ENCODE measurements at places on chromosomes 12 and 14.

GRCh38 chr14:55864890-55865655 is 253.1 kb upstream of the PELI2 start:
- peak; percentile 73 for DNase-seq

- no peak for DNase-seq
Observed at GRCh38 chr12:24054416-24054815, 104.9 kb upstream of the SOX5 start.

- no peak for DNase-seq
Observed at GRCh38 chr14:41607304-41607775, 664 bp downstream of the LRFN5 start.

DNA sequence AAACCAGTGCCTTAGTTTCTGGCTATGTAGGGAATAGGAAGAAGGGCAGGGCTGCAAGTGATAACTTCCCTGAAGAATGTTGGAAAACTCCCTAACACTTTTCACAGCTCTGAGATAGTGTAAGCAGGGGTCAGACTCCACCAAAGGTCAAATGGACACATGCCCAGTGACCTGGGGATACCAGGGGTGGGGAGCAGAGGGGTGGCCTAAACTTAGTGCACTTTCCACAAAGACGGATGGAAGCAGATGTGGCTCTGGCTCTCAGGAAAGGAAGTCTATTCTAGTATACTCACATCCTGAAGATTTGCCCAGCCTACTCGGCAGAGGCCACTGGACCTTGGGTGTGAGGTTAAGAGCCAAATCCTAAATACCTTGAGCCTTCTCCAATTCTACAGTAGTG is 285.8 kb downstream of the NUAK1 start:
- no peak for DNase-seq

- no peak for DNase-seq
Observed at GRCh38 chr12:96327346-96327745, 72.9 kb downstream of the CDK17 start.

DNA sequence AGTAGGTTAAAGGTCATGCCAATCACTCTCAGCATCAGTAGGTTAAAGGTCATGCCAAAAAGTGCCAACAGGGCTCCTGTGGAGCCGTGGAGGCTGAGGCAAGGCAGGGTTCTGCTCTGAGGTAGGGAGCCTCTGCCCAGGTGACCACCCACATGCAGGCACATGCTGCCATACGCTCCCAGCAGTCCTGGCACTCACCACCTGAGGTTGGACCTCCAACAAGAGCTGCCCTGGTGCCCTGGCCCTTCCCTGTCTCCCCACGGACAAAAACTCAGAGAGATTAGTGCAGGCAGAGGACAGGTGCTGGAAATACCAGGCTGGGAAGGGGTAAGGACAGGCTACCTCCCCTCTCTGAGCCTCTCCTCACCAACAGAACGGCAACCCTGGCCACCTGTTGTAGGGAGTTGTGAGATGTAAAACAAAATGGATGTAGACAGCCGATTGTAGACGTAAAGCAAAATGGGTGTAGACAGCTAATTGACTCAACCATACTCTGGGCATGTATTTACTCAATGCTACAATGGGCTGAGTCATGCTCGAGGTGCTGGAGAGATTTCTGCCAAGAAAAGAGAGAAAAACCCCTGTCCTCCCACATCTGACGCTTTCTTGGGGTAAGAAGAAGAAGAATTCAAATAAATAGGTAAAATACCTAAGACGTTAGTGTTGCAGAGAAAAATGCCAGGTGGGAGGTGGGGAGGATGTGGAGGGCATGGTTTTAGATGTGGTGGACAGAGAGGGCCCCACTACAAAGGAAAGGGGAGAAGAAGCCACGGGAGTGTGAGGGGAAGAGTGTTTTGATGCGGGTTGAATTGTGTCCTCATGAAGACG is 32.4 kb downstream of the LTBP2 start:
- DNase-seq: no peak

GRCh38 chr12:98224584-98225221 is 290.7 kb upstream of the TMPO start:
- no peak for DNase-seq

- DNase-seq: no peak
Observed at GRCh38 chr12:75157385-75157784, 52.3 kb downstream of the KCNC2 start.

DNA sequence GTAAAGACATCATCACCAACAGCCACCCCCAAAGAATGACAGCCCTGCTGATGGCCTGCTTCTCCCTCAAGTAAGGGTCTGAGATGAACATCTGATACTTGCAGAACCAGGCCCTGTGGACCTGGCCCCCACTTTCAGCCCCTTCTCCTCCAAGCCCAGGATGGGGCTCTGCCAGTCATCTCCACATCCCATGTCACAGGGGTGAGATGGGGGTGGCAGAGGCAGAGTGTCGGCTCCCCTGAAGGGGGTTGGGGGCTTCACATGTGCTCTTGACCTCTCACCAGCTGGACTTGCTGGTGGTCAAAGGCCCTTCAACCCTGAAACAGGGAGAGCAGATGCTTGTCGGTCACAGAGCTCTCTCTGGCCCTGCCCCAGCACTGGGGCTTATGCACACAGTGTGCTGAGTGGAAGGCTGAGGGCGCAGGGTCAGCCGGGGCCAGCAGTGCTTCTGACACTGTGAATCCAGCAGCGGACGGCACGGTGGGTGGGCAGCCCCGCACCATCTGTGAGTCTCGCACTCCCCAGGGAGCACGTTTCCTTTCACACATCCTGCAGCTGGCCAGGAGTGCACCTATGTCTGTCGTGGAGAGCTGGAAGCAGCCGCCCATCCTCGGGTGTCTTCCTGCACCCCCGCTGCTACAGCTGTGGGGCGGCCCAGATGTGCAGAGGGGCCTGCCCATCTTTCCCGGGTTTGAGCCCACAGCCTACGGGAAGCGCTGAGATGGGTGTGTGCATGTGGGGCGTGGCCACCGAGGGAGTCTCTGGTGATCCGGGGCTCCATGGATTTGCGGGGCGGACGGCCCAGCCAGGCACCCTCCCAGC is 94.3 kb downstream of the ADGRD1 start:
- no peak for DNase-seq

DNA sequence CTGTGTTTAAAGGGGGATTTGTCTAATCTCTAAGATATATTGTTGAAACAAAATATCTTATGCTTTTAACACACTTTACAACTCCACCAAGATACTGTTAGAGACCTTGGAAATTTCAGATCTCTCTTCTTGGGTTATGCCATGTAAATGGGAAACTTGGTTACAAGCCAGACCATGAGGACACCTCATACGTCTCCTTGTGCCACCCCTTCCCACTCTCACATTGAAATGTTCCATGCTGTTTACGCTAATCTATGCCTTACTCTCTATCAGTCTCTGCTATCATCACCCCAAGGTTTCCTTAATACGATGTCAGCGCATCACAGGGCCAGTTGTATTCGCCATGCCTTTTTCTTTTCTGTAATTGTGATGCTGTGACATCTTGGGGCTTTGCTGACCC is 13.4 kb upstream of the DEGS2 start:
- DNase-seq: no peak

GRCh38 chr12:9636150-9636850 is 28.6 kb upstream of the KLRB1 start:
- DNase-seq: no peak

DNA sequence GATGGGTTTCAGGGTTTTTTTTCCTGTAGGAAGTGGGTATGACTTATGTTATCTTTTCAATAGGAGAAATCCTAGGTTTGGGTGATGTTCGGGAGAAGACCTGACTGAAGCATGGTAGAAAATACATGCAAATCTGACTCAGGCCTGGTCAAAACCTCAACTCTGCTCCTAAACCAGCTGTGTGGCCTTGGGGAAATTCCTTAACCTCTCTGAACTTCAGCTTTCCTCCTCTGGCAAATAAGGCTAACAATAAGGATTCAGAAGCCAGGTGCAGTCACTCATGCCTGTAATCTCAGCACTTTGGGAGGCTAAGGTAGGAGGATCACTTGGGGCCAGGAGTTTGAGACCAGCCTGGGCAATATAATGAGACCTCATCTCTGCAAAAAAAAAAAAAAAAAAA is 148.5 kb downstream of the PHETA1 start:
- DNase-seq: no peak

GRCh38 chr12:1837541-1838204 is 17.3 kb downstream of the LRTM2 start:
- DNase-seq: no peak

GRCh38 chr12:129073157-129073915 is 220.1 kb downstream of the GLT1D1 start:
- no peak for DNase-seq

DNA sequence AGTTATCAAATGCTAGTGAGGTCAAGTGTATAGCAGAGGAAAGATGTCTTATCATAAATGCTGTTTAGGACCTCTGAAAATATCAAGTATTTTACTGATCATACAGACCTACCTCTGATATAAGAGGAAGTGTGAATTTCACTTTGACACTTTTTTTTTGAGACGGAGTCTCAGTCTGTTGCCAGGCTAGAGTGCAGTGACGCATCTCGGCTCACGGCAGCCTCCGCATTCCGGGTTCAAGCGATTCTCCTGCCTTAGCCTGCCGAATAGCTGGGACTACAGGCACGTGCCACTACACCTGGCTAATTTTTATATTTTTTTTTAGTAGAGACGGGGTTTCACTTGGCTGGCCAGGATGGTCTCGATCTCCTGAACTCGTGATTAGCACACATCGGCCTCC is 55.1 kb upstream of the PIK3C2G start:
- no peak for DNase-seq

- no peak for DNase-seq
Observed at GRCh38 chr14:22502007-22502406, 87.0 kb downstream of the DAD1 start.

- peak; percentile 56 for DNase-seq
Observed at GRCh38 chr12:30792648-30793499, 38.1 kb upstream of the CAPRIN2 start.

DNA sequence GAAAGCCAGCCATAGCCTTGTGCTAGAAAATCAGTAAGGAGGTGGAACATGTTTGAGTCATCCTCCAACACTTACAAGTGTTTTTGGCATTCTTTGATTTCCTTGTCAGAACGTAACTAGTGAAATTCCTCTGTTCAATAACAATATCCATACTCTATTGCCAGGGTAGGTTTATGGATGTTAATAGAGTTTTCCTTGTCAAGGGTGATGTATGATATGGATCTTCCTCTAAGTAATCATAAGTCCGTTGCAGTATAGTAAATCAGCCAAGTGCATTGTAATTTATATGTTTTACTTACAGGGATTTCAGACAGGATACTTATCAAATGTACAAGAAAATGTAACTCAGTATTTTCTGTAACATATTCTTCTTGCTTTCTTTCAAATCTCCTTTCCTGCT is 19.4 kb downstream of the NAV3 start:
- no peak for DNase-seq

DNA sequence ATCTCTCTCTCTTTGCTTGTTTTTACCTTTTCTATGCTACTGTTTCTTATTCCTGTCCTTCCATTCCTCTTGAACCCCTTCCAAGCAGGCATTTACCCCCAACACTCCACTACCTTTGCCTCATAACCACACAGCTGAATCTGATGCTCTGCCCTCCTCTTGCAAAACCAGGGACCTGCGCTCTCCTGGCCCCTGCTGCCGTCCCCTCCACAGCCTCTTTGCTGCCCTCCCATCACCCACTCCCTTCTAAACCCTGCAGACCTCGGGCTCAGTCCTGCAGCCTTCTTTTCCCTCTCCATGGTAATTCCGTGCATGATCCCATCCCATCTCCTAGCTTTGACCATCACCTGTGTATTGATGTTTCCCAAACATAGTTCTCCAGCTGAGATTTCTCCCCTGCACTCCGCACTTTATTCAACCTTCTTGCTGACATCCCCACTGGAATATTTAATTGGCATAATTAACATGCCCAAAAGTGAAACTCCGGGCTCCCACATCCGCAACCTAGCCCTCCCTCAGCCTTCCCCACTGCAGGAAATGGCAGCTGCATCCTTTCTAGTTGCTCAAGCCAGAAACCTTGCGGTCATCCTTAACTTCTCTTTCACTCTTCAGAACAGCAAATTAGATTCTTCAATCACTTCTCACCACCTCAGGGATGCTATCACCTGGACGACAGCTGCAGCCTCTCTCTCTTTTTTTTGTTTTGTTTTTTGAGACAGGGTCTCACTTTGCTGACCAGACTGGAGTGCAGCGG is 16.0 kb downstream of the FIGNL2 start:
- DNase-seq: no peak

- no peak for DNase-seq
Observed at GRCh38 chr12:33669349-33669748, 229.7 kb upstream of the SYT10 start.

- DNase-seq: peak; percentile 36
Observed at GRCh38 chr12:19382111-19382526, 57.2 kb upstream of the AEBP2 start.

- DNase-seq: no peak
Observed at GRCh38 chr14:36227802-36228201, 51.3 kb upstream of the PTCSC3 start.

- no peak for DNase-seq
Observed at GRCh38 chr12:53123578-53124351, 20.5 kb downstream of the SOAT2 start.

GRCh38 chr12:69405566-69405865 is 46.0 kb downstream of the YEATS4 start:
- no peak for DNase-seq

GRCh38 chr12:104733717-104734175 is 224.3 kb downstream of the SLC41A2 start:
- peak; percentile 88 for DNase-seq

DNA sequence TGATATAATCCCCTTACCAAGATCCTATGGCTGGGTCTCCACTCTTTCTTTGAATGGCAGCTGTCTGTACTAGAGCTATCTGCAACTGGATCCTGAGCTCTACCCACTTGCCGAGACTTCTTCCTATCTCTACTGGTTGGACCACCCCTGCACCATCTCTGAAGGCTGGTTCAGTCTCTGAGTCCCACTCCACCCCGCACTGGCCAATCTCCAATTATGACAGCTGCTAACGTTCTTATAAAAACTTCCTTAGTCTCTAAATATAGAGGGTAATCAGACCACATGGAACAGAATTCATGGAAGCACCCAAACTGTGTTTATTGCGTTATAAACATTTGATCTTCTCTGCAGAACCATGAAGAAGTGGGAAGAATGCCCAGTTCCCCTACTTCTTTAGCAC is 186.6 kb upstream of the EEA1 start:
- DNase-seq: no peak

GRCh38 chr12:71303199-71303598 is 136.4 kb upstream of the LGR5 start:
- DNase-seq: no peak

GRCh38 chr12:6383572-6384498 is at the start of gene LTBR:
TSS of gene LTBR (plus strand) at chr12:6384162. CDS start at chr12:6384359, 197 bp downstream.
- peak; percentile 91 for DNase-seq

DNA sequence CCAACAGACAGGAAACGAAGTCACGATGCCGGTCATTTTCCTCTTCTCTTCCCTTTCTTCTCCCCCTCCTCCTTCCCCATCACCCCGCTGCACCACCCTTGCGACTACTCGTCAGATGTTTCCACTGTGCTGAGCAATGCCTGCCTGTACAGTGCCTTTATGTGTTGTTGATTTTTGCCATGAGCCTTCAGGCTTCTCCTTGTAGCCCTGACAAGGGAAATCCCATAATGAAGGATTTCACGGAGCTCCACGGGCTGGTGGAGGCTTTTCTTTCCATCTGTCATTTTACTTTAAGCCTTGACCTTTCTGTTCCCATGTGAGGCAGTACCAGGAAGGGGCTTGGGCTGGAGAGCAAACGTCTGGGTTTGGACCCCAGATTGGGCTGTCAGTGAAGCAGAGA is 28.7 kb upstream of the CCND2 start:
- no peak for DNase-seq

GRCh38 chr14:78863143-78863542 is 693.0 kb downstream of the NRXN3 start:
- DNase-seq: peak; percentile 69

GRCh38 chr14:68469208-68469713 is 323.6 kb downstream of the ZFP36L1 start:
- DNase-seq: no peak

Data from mesendoderm (in vitro differentiated cells).